ENCODE measurements at places on chromosomes 3 and 15. TPM values are rescaled to one million over a fixed set of nuclear protein-coding genes. Genes with fewer than 3 reads are reported as not detected.

Gene HRH1
- total RNA-seq = 23.1 TPM

Gene LCMT2
- total RNA-seq = 7.3 TPM

Gene C3orf85
- total RNA-seq = not detected

Gene FSD2
- total RNA-seq = not detected

Gene RAB43
- 15.2 TPM for total RNA-seq

Gene GOLGA6D
- not detected for total RNA-seq

Gene TMCO5A
- total RNA-seq = not detected

Gene ZCWPW2
- total RNA-seq = 0.82 TPM

Gene ATP13A5
- total RNA-seq = not detected

Gene GPR62
- not detected for total RNA-seq

Gene GMPS
- total RNA-seq = 27.8 TPM

Gene GPR15
- total RNA-seq = not detected

Gene VIPR1
- total RNA-seq = 19.5 TPM

Gene SLC12A1
- total RNA-seq = not detected

Gene KAT2B
- 8.0 TPM for total RNA-seq

Gene NR2F2
- total RNA-seq = 8.5 TPM

Gene MYO5C
- total RNA-seq = under 0.01 TPM

Gene FANCD2OS
- total RNA-seq = not detected

Gene MRPS11
- 59.5 TPM for total RNA-seq

Gene SLC28A2
- total RNA-seq = not detected

Gene KBTBD13
- not detected for total RNA-seq

Gene NANOGP8
- total RNA-seq = not detected

Gene GOLGA8S
- not detected for total RNA-seq

Gene PSTPIP1
- 1.4 TPM for total RNA-seq

Gene GOLGA6B
- total RNA-seq = not detected

Gene MEF2A
- 15.3 TPM for total RNA-seq

Gene PLAAT1
- total RNA-seq = not detected

Gene COL8A1
- total RNA-seq = 7.8 TPM

Gene KBTBD12
- total RNA-seq = not detected

Gene ATRIP
- 4.2 TPM for total RNA-seq

Gene EPHB3
- 9.4 TPM for total RNA-seq

Gene PTPRG
- 50.7 TPM for total RNA-seq

Gene GPR160
- total RNA-seq = 0.15 TPM

Gene GABRR3
- not detected for total RNA-seq

Gene SLC9A9
- total RNA-seq = 26.1 TPM

Gene WDR5B
- 4.1 TPM for total RNA-seq

Gene RARB
- 32.2 TPM for total RNA-seq

Gene KCNMB2
- not detected for total RNA-seq

Gene IGSF11
- total RNA-seq = 0.12 TPM

Gene NEIL1
- 2.8 TPM for total RNA-seq

Gene IVD
- total RNA-seq = 55.6 TPM

Gene RAB11A
- 264 TPM for total RNA-seq

All from smooth muscle cell of the coronary artery (primary cell).